Left renal cortex interstitium (tissue), 4 donors: ENCODE measurements at places on chromosomes 16 and 17. TPM values are rescaled to one million over a fixed set of nuclear protein-coding genes. Genes with fewer than 3 reads are reported as not detected.

- no peak for DNase-seq
Observed at GRCh38 chr16:20897253-20897897, 2.8 kb downstream of the DCUN1D3 start.

- DNase-seq: no peak
Observed at GRCh38 chr16:68526143-68526781, 12.8 kb upstream of the ZFP90 start.

CEP295NL gene
- 1.1 TPM for polyA plus RNA-seq

DNA sequence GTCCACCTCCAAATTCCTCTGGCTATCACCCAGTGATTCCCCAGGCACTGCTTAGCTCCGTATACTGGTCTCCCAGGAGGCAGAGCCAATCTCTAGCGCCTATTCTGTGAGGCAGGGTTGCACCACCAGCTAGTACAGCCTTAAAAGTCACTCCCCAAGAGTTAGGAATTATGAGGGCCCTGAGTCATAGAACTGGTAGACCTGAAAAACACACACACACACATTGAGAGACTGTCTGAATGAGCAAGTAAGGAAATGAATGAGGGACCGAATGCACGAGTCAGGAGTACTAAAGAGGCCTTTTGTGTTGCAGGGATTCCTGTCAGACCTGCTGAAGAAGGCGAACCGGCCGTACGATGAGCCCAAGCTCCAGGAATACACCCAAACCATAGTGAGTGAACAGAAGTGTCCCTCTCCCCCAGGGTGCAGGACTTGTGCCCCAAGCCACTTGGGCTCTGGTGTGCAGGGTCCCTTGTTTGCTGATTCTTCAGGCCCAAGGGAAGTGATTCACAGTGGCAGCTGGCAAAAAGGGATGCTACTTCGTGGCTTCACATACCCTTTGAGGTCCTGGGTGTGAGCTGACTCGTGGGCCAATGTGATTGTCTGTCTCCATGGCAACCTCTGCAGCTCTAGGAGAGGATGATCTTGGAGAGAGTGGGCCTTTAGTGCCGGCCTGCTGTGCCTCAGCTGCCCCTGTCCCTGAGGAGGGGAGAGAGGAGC lies 24.7 kb downstream of the CALB2 start:
- DNase-seq: no peak

GAS7 gene
- polyA plus RNA-seq: 14.0 TPM

RFWD3 gene
- polyA plus RNA-seq: 31.5 TPM
